GM13976 (cell line): ENCODE measurements at places on chromosomes 6 and 20.

DNA sequence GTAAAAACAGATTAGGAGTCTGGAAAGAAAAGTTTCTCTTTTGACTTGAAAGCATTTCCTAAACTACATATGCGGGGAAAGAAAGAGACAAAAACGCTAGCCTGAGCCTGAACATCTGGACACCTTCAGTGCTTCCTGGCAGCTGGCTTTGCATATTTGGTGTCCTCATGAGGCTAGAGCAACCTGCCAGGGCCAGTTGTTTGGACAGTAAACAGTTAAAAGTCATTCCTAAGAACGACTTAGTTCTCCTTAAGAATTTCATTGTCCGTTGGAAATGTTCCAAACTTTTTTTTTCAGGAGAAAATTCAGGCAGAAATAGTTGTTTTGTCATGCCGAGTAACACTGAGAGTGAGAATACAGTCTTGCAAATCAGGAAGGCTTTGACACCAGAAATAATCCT is 199.8 kb downstream of the SMOC2 start:
- no peak for DNase-seq

DNA sequence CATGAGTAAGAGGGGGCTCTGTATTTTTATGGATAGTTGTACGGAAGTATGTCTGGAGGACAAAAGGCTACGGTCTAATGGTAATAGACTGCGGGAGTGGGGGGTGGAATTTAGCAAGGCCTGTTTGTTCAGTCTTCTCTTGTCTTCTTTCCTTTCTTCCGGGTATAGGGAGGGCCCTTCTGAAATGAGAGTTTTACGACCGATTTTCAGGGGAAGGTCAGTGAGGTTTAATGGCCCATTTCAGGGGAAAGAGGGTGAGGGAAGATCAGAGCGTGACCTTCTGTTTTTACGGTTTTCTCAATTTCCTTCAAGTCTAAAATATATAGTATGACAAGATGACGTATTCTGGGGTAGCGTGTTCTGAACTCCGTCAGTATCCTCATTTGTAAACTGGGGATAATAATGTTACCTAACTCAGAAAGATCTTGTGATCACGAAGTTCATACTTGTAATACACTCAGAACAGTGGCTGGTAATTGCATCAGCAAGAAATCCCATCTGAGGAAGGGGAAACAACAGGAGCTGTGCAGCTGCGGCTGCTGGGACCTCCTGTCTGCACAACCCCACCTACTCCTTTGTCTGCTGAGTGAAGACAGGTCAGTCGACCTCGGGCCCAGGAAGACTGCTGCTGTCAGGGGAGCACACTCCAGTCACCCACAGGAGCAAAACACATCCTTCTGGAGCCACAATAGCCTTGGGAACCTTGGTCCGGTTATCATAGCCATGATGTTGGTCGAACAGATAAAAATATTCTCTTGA is 90.4 kb downstream of the MAP3K7 start:
- DNase-seq: no peak

- no peak for DNase-seq
These were observed 145.3 kb upstream of the SPACA1 start for GRCh38 chr6:87902383-87902782.

DNA sequence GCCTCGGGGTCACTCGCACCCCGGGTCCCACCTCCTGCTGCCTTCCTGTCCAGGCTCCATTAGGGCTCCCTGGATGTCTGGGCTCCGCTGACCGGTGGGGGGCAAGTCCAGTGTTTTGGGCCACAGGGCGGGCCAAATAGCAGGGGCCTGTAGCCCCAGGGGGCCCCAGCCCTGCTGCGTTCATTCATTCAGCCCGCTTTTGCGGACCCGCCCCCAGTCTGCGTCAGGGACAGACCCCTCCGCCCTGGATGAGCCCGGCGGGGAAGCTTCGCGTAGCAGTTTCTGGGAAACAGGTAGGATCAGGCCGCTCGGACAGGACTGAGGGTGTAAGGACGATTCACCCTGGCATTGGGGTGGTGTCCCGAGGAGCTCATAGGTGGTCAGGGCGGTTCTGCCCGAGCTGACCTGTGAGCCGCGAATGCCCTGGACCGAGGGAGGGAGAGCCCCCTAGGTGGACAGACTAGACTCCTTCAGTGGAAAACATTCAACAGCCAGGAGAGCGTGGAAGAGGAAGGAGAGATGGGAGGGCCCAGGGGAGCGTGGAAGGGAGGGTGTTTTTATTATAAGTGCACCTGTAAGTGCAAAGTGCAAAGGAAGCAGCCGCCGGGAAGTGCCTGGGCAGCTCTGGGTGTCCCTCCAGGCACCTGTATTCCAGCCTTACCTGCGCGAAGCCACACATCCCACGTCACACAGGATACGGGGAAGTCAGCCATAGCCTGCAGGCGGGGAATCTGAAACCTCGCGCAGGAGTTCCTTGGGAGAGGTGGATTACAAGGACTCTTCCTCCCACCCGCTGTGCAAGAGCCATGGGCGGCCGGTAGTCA is 662 bp downstream of the ENTPD6 start:
- no peak for DNase-seq

DNA sequence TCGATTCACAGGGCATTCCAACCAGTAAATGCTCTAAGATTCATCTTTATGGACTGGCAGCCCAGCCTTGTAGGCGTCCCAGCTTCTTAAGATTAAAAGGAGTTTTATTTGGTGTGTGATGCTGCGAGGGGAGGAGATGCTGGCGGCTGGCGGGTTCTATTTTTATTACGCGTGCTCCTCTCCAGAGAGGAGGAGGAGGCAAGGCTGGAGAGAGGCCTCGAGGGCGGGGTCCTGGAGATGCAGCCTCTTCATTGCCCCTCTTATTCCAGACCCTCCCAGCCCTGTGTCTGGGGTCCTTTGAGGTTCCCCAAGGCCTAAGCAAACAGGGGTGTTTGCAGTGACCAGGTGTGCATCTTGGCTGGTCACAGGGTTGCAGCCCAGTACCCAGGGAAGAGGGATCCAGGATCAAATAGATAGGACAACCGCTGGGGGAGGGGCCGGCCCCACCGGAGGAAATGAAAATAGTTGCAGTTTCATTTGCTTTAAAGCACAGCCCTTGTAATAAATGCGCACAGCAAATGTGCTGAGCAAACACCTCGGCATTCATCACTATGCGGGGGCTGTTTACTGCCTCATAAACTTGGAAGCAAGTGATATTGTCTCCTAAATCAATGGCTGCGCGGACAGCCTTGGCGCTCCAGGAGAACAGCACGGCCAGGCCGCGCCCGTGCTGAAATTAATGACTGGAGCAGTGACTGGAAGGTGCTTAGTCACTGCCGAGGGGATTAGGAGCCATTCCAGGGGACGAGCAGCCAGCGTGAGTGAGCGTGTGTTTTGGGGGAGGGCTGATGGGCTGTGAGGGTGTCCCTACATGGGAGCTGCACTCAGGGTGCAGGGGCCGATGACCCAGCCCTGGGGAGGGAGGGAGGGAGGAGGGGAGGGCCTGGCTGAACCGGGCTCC is 83.0 kb downstream of the TMEM242 start:
- no peak for DNase-seq

DNA sequence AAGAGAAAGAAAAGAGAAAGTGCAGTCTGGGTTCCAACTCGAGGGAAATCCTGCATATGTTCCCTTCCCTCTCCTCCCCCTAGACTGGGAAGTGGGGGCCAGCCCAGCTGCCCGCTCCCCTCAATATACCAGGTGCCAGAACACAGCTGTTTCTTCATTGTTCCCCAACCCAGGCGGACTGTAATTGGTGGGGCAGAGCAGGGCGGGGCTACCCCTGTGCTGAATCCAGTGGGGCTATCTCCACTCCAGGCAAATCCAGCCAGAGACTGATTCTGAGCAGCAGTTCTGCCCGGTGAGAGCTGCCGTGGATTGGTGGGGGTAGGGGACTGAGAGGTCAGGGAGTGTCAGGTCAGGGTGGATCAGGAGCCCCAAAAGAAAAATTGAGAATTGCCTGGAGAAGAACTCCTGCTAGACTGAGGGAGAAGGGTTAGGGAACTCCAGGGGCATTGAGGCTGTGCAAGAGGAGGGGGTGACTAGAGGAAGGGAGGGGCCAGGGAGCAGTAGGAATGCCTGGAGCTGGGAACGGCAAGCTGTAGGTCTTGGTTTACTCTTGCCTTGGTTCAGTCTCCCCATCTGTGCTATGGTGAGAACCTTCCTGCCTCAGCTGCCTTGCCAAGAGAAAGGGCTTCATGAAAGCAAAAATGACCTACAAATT is at the start of gene MYMX:
MYMX (plus strand) TSS at position 250 of the 655 bp plus-strand sequence. CDS start 546 bp downstream, outside the sequence.
- DNase-seq: no peak

DNA sequence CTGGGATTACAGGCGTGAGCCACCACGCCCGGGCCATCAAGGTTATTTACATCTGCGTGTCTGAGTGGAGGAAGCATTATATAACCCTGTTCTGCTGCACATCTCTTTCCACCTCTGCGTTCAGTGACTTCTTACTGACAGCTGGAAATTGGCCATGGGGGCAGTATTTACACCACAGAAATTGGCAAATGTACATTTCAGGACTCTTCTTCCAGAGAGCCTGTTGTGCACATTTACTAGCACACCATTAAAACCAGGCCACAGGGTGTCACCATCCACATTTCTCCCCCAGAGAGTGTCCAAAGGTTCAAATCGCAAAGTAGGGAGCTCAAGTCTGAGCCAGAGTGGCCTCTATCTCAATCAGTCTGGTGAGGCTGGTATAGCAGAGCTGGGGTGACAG is 62.9 kb upstream of the SNX9 start:
- DNase-seq: no peak

DNA sequence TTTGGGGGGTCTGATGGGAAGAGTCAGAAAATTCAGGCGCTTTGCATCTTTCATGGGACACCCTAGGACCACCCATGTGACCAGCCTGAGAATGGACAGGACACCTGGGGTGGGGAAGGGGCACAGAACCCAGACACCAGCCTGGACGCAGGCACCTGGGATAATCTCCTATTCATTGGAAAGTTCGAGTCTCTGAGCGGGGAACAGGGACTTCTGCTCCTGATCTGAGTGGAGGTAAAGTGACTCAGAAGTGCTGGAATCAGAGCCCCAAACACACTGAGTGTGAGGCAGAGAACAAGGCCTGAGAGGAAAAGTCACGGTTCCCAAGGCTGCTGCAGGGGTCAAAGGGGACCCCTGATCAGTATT is 1.4 kb downstream of the HLA-B start:
- DNase-seq: no peak

DNA sequence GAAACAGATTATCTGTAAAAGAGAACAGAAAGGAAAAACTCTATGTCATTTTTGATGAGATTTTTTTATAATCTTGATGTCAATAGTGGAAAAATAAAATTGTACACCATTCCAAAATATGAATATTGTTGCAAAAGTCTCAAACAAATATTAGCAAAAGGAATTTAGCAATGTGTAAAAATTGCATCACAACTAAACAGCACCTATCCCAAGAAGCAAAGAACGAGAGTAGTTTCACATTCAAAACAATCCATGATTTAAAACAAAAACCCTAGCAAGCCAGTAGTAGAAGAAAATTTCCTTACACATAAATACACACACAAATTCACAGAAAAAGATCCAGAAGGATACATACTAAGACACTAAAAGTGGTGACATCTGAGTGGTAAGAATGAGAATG is 38.4 kb downstream of the LCA5 start:
- no peak for DNase-seq

GRCh38 chr6:28710466-28711191 is 184.9 kb downstream of the GPX5 start:
- no peak for DNase-seq

DNA sequence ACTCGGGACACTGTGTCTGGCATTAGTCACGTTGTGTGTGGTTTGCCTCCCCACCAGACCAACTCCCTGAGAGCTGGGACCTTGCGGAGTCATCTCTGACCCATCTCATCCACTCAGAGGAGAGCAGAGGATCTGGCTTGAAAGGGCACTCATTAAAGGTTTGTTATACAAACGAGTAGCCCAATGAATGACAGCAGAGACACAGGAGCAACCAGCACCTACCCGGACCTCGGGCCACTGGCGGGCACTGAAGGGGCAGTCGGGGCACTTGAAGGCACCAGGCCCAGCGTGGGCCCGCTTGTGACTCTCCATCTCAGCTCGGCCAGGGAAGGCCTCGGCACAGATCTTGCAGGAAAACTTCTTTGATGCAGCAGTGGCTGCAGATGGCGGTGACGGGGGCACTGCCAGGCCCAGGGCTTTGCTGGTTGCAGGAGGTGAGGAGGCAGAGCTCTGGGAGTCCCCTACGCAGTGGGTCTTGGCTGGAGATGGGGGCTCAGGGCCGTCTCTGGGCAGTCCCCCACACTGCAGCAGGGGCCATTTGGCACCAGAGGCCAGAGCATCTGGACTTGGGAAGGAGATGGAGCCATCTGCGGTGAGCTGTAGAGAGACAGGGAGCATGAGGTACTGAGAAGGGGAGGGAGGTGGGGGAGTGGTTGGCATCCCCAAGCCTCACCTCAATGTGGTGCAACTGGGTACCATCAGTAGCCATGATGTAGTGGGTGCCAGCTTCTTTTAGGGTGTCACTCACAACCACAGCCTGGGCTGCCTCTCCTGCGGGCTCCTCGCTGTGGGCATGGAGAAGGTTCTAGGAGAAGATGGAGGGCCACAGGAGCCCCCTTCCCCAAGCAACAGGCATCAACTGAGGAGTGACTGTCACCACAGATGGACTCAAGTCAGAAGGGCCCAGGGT is 17.7 kb downstream of the PCIF1 start:
- DNase-seq: no peak

DNA sequence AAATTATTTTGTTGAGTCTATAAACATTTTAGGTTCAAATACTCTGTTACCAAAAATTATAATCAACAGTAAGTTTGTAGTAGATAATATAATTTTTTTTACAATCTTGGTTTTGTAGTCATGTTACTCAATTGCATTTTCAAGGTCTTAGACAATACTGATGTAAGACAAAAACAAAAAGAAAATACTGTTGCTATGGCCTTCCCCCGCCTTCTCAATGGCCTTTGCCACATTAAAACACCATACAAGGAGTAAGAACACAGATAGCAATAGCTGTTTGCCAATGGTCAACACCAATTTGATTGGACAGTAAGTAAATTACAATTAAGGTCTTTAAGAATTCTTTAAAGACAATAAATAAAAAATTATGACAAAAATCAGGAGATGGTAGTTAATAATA is 450.2 kb downstream of the CDC5L start:
- DNase-seq: no peak

DNA sequence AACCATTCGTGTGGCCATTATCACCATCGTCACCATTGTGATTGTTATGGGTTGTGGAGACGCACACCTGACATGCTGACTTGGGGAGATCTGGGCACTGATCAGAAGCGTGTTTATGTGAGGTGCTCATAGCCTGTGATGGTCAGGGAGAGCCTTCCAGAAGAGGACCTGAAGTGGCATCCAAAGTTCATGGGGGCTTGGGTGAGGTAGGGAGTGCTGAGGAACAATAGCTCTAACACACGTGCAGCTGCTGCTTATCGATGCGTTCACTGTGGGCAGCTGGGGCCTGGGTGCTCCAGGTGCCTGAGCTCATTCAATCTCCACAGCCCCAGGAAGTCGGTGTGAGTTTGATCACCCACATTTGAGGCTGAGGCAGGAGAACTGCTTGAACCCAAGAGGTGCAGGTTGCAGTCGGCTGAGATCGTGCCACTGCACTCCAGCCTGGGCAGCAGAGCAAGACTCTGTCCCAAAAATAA is 227.3 kb downstream of the PREX1 start:
- DNase-seq: no peak

- DNase-seq: no peak
These were observed 48.8 kb downstream of the TULP4 start for GRCh38 chr6:158361068-158361467.

GRCh38 chr6:167311286-167311685 is 13.6 kb upstream of the TTLL2 start:
- no peak for DNase-seq

- no peak for DNase-seq
These were observed 205.3 kb downstream of the THBS2 start for GRCh38 chr6:169048185-169048864.

GRCh38 chr20:52035977-52036376 is 155.6 kb downstream of the ZFP64 start:
- DNase-seq: no peak

- DNase-seq: no peak
These were observed 356.0 kb downstream of the BMP2 start for GRCh38 chr20:7123457-7123856.
